ENCODE measurements at places on chromosomes 1 and 21.
A peak's percentile ranks its signal among the peaks of the same experiment; 100 is the strongest.

- no peak for DNase-seq
Measured at GRCh38 chr1:22321917-22322316, 129.7 kb upstream of the ZBTB40 start.

DNA sequence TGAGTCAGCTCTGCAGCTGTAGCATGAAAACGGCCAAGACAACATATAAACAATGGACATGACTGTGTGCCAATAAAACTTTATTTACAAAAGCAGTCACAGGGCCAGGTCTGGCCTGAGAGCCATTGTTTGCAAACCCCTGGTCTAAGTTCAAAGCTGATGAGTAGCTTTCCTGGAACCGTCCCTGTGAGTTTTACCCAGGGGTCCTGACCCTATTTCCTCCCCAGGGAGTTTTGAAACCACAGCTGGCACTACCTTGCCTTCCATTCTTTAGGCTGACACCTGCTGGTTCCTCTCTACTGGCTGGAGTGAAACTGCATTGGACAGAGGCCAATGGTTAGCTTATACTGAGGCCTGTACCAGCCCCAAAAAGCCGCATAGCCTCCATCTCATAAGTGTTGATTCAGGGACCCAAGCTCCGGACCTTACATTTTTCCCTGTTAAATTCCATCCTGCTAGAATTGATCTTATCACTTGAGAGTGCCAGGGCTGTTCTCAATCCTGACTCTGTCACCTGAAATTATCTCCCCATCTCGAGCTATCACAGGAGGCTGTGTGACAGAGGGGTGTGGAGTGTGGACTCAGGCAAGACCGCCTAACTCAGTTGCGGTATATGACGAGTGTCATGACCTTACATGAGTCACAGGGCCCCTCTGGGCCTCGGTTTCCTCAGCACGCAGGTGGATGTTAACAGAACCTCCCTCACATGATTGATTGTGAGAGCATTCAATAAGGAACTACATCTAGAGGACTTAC, 343.6 kb downstream of the NPHP4 start:
- DNase-seq, result no peak

- DNase-seq, result no peak
Measured at GRCh38 chr21:39340687-39341086, 8.2 kb downstream of the HMGN1 start.

GRCh38 chr1:66757722-66758240, 5.5 kb downstream of the DYNLT5 start:
- DNase-seq, result no peak

DNA sequence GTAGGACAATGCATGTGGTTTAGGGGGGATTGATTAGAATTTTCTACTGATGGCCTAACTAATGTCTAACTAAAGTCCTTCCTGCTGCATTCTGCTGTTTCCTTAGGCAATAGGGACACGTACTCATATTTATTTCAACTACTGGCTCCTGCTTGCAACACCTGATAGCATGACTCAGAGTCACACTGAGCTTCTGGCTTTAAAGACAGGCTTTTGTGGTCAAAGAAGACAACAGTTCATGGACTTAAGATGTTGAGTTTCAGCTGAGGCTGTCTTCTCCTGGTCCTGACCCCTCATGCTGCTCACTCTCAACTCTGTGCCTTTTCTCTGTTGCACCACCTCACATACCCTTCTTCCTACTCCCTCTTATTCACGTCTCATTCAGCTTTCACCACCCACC, 29.1 kb upstream of the TRABD2B start:
- no peak for DNase-seq

DNA sequence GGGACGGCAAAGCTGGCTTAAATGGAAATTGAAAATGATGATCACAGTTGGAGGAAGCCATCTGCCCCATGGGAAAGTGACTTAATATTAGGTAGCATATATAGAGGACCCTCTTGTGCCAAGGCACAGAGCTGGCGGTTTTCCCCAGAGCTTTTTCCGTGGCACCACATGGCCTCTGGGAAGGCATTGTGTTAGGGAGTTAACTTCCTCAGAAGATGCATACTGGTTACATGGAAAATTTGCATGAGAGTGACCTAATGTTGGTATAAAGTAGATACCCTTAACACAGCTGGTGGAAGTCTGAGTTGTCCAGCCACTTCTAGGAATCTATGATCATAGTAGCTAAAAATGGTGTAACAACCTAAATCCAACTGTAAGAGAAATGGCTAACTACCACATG, 27.3 kb downstream of the CAP1 start:
- no peak for DNase-seq

DNA sequence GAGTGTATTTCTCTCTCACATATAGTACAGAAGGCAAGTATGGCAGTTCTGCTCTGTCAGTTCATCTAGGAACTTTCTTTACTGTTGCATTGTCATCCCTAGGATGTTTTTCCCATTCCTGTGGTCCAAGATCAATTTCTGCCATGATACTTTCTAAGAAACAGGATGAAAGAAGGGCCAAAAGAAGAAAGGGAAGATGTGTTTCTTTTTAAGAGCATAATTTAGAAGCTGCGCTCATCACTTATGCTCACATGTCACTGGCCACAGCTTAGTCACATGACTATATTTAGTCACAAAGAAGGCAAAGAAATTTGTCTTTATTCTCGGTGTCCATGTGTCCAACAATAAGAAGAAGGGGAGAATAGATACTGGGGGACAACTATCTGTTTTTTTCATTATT, 7.0 kb upstream of the MAST2 start:
- no peak for DNase-seq

GRCh38 chr1:17948594-17948993, 159.0 kb upstream of the IGSF21 start:
- DNase-seq, result no peak

DNA sequence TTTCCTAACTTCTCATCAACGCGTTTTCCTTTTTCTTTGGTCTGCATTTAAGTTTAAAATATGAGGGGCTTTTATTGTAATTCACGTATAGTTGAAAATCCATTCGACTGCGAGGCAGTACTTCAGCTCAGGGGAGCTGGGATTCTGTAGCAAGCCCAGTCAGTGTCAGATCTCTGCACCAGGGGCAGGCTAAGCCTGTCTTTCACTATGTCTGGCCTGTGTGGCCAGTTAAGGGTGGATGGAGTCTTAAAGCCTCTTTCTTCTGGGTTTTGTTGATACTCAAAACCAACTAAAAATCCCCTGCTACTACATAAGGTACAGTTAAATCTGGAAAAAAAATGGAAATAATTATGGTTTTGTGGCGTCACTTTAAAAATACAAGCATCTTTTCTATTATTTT, 124.7 kb downstream of the TYW3 start:
- DNase-seq, result no peak

DNA sequence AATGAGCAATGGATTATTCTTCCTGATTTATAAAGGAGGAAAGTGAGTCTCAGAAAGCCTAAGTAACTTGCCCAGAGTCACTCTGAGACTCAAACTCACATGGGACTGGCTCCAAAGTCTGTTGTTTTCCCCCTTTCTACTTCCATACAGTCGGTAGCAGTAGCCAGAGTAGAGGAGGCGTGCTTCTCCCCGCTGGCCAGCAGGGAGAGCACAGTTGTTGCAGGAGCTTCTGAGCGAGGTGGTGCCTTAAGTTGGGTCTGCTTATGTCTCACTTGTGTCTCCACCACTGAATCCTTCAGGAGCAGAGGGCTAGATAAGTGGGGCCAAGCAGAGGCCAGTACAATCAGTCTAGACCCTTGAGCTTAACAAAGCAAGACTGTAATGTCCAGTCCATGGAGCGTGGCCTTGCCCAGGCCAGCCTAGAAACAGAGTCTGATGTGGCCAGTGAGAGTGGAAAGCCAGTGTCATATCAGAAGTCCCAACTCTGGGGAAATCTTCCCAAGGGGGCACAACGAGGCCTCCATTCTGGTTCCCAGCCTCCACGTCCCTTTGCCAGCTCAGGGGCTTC, 181.9 kb downstream of the ZSCAN20 start:
- no peak for DNase-seq

DNA sequence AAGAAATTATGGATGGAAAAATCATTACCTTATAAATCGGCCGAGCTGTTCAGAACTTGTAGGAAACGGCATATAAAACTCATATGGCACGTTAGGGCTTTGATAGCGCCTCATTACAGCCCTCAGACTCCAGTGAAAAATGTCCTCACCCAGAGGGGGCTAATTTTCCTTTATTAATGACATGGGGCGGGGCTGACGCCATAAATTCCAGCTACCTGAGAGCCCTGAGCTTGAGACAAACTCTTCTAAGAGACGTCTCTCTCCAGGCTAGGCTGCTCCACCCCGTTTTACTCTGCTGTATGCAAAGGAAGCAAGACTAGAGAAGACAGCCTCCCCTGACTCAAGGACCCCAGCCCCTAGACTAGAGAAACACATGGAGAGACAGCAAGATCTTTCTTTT, 149.4 kb downstream of the TRABD2B start:
- DNase-seq, result no peak

DNA sequence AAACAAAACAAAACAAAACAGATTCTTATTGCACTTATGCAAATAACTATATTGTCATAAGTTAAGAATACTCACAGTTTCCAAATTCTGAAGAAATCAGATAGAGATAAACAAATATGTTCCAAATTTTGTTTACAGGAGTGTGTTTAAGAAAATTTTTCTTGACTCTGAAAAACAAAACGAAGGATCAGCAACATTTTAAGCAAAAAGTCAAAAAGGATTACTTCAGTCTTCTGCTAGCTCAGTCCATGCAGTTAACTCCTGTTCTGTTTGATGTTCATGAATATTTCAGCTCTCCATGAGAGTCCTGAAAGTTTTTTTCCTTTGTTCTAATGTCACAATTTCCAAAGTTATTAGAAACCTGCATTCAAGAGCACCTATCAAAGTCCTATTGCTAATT, 33.2 kb upstream of the KLF18 start:
- no peak for DNase-seq

DNA sequence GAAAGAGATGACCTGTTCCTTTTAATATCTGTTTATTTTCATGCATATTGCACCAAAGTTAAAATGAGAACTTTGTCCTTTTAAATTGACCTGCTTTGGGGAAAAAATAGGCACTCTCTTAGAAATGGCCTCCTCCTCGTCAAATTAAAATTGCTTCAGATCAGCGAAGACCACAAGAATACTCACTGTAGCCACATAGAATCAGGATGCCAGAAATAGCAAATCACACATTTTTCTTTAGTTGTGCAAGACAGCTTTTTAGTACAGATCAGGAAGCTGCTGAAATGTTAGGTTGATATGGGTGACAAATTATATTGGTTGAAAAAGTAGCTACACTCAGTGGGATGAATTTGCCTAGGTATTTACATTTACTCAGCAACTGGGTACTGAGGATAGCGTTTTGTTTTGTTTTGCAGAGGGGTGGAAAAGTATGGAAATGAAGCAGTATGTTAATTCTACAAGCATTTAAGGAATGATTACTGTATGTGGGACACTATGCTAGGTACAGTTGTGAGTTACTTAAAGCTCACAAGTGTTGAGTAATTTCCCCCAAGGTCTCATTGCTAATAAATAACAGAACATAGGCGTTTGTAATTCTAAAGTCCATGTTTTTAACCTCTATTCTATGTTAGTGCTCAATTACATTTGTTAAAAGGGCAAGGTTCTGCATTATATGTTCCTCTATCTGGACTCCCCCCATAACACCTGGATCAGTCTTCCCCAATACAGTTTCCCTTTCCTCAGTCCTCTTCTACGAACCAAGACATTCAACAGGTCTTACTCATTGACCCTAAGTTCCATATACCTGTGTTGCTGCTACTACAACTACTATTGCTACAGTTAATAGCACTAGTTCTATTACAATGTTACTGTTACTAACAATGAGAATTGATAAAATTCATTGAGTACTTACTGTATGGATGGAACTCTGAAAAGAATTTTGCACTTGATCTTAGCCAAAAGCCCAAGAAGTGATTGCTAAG, 99.4 kb upstream of the S1PR1 start:
- DNase-seq, result peak; percentile 12

GRCh38 chr21:26495283-26495849, 77.7 kb downstream of the CYYR1 start:
- DNase-seq, result no peak

DNA sequence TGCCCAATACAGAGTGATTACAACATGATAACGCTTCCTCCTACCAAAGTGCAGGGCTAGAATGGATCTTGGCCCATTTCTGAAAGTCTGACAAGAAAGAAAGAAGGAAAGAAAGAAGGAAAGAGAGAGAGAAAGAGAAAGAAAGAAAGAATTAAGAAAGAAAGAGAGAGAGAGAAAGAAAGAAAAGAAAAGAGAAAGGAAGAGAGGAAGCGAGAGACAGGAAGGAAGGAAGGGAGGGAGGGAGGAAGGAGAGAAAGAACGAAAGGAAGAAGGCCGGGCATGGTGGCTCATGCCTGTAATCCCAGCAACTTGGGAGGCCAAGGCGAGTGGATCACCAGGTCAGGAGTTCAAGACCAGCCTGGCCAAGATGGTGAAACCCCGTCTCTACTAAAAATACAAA, 44.1 kb upstream of the PPM1J start:
- DNase-seq, result no peak

DNA sequence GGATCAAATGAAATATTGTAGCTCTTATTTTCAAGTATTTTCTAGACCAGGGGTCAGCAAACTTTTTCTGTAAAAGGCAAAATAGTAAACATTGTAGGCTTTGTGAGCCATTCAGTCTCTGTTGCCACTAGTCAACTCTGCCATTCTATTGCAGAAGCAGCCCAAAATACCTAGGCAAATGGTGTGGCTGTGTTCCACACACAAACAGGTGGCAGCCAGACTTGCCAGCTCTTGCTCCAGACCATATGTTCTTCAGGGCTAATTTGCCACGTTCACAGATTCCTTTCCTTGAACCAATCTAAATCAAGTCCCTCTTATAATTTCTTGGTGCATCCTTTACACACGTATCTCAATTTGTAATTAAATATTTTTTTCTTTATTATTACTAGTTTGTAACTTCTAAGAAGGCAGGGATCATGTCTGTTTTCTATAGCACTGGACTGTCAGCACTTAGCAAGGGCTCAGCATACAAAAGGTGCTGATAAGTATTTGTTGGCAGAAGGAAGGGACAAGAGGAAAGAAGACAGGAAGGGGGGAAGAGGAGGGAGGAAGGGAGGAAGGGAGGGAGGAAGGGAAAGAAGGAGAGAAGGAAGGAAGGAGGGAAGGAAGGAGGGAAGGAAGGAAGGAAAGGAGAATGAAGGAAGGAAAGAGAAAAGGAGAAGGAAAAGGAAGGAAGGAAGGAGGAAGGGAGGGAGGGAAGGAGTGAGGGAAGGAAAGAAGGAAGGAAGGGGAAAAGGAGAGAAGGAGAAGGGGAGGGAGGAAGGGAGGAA, 106.5 kb upstream of the EDEM3 start:
- no peak for DNase-seq

DNA sequence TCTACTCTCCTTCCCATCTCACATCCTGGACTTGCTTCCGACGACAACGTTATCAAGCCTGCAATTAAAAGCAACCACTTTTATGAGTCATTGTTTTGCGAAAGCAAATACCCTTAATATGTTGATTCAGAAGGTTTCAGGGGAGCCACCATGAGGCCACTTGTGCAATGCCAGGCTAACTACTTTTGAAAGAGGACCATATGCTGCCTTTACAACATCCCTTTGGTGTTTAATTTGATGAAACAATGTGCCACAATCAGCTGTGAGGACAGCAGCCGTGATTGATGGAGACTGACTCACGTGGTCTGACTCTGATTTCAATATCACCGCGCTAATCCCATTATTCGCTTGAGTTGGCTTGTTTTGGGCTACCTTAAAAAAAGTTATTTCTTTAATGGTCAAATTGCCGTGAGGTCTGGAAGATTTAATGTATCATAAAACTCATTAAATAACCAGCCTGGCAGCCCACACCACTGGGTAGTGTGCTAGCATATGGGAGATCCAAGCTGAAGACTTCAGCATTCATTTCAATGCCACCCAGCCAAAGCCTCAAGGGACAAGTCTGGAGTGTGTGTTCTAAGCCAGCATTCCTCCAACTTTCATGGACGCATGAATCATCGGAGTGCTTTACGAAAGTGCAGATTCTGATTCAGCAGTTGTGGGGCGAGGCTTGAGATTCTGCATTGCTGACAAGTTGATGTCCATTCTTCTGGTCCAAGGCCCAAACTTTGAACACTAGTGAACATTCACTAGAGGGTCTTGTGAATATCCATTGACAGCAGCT, 73.3 kb upstream of the PAXBP1 start:
- no peak for DNase-seq

Data from CD4-positive, alpha-beta T cell treated with Interleukin-6 at 100 ng/mL for 8 hours (primary cell).